Skin of body (tissue), 3 donors: ENCODE measurements at places on chromosomes 12 and 14.

DNA sequence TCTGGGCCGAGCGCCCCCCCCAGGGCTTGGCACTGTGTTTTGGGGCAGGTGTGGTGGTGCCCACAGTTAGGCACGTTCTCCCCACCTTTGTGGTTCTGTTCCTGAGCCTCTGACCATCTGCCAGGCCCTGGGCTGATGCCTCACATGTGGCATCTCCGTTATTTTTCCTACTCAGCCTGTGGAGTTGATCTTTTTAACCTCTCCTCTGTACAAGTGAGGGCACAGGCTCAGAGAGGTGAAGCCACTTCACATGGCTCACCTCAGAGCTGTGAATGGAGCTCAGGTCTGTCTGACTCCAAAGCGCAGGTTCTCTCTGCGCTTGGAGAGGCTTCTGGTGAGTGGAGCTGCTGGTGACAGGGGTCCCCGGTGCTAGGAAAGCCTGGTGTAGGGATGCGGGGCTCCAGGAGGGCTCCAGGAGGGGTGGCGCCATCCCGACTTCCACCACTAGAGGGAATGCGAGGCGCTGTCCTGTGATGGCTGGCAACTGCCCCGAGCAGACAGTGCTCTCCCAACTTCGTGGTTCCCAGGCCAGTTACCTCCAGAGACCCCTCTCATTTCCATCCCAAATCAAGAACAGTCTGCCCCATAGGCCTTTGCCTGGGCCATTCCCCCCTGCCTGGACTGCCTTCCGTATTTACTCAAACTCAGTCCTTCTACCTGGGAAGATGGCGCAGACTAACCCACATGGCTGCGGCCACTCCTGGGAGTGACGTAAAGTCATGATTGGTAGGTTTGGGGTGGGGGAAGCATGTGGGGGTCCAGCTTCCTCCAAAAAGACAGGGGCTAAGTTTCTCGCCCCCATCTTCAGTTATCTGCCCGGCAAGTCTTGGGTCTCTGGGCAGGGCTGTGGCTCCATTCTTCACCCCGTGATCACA is 9.9 kb downstream of the BCL7A start:
- DNase-seq, result no peak

GRCh38 chr14:21136024-21136423 is 19.8 kb downstream of the OR5AU1 start:
- DNase-seq, result no peak

DNA sequence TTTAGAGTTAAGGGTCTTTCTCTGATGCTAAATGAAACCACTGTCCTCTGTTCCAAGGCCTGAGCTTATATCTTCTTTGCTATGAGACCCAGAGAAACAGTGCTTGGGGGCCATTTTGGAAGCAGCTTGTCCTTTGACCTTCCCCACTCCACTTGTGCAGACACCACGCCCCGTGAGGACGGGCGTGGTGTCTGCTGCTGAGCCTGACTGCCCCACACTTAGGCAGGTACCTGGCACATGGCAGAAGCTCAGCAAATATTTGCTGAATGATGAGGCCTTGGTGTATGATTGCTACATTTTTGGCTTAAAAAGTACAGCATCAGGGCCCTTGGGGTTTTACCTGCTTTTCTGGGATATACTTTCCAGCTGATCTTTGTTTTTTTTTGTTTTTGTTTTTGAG is 69.9 kb downstream of the RASSF3 start:
- DNase-seq, result no peak

DNA sequence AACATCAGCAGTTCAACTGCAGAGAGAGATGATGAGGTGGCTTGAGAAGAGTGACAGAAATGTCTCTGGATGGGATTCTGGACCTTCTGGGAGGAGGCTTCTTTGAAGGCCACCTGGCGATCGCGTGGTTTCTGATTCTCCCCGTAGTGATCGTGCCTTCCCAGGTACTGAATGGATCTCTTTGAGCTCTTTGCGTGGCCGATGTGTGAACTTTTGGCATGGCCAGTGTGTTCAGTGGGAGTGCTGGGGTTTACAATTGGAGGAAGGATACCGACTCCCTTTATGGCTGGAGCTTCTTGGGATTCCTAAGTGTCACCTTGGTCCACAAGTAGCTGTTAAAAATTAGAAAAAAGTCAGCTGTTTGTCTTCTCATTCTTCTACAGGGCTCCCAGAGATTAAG is 374.7 kb downstream of the C12orf75 start:
- no peak for DNase-seq

DNA sequence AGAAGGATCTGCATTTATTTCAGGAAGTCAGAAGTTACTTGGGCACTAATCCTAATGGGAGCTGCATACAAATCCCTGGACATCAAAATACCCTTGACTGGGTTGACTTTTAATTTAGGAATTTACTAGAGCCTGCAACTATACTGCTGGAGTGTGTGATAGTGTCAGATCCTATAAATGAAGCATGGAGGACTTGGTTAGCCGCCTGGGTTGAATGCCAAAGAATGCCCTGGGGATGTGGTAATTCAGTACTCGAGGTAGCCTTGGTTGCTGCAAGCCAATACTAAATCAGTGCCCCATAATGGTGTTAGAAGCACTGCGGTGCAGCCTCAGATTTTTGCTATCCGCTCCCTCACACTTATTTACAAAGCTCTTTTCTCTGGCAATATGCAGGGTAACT is 184.9 kb downstream of the CAPZA3 start:
- no peak for DNase-seq

GRCh38 chr14:36845356-36846012 is 183.8 kb downstream of the PAX9 start:
- peak; percentile 55 for DNase-seq

DNA sequence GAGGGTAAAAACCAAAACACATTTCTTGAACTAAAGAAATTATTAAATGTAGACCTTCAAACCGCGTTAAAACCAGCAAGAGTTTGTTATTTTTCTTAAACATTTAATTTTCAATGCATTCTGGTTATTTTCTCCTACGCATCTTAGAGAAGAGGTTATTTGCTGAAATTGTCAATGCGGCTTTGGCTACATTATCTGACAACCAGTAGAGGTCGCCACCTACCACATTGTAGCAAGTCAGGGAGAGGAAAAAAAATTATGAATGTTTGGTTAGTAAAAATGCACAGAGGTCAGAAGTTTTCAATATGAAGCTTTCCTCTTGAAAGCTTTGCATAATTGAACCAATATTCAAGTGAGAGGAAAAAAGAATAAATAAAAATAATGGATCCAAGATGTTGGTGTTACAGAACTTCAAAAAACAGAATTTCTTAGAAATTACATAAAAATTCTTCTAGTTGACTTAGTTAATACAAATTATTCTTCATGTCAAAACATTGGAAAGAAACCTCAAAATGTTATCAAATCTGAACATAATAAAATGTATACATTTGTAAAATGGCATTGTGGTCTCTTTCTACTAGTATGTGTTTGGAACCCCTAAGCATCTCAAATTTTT is 159.4 kb upstream of the TMTC2 start:
- DNase-seq, result peak; percentile 88

DNA sequence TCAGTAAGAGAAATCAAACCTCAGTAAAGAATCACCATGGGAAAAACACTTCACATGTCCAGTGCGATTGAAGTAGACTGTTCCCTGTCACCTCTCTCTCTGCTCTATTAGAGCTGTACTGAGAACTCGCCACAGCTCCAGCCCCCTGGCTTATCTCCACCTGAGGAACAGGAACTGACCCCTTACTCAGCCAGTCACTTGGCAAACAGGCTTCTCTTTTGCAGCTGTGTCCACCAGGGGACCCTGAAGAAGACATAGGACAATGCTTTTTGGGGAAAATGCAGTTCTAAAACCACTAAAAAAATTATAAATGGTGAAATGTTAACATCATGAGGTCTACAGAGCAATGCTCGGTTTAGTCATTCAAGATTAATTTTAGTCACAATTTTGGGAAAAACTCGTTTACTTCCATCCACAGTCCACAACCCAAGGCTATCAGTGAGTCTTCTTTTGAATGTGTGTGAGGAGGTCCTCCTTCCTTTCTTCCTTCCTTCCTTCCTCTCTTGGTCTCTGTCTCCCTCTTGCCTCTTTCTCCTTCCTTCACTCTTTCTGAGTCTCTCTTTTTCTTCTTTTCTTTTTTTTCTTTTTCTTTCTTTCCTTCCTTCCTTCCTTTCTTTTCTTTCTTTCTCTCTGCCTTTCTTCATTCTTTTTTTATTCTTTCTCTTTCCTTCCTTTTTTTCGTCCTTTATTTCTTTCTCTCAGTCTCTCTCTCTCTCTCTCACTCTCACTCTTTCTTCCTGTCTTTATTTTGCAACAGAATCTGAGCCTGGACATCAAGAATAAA is 1189.5 kb upstream of the TMEM132C start:
- DNase-seq, result no peak

GRCh38 chr12:558580-558979 is 98.8 kb downstream of the B4GALNT3 start:
- no peak for DNase-seq

GRCh38 chr12:77236066-77236465 is 170.7 kb upstream of the E2F7 start:
- DNase-seq, result no peak

DNA sequence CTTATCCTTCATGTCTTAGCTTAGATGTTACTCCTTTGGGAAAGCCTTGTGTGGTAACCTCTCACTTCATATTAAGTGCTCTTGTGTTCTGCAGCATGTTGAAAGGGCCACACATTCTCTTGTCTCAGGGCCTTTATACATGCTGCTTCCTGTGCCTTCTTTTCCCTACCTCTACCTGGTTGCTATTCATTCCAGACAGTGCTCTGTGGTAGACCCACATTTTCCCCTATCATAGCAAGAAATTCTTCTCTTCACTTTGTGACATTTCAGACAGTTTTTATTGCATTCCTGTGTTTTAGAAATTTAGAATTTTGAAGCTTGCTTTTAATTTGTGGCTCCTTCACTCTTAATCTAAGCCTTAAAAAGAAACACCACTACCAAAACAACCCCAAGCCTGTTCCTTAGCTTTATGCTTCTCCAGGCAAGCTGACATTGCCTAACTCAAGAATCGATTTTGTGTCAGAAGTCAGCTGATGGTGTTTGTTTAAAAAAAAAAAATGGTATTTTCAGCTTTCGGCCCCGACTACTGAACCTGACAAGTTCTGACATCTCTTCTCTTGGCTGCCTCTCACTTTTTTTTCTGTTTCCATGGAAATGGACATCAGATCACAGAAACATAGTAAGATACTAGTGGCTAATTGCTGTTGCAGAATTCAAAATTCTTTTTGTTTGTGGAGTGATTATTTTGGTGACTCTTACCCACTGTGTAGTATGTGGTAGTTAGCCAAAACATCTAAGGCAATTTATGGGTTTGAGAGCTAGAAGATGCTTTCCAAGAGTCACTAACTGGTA is 156.3 kb downstream of the NUBPL start:
- DNase-seq, result no peak

DNA sequence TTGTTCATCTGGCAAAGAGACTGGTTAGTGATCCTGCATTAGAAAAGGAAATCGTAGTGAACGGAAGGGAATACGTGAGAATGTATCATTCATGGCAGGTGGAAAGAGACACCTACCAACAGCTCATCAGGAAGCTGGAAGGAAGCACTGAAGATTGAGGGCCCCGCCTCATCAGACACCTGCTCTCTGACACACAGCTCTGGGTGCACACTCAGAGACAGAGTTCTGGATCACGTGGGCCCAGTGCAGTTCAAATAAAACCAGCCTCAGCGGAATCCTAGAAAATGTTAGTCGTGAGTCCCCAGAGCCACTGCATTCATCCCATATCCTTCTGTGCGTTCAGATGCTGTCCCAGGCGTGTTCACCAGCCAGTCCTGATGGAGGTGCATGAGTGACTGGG is 129.7 kb downstream of the GLT1D1 start:
- no peak for DNase-seq

- DNase-seq, result no peak
Observed at GRCh38 chr14:44736326-44736725, 225.4 kb downstream of the KLHL28 start.

- DNase-seq, result no peak
Observed at GRCh38 chr12:114664651-114665320, 19.2 kb downstream of the TBX3 start.

DNA sequence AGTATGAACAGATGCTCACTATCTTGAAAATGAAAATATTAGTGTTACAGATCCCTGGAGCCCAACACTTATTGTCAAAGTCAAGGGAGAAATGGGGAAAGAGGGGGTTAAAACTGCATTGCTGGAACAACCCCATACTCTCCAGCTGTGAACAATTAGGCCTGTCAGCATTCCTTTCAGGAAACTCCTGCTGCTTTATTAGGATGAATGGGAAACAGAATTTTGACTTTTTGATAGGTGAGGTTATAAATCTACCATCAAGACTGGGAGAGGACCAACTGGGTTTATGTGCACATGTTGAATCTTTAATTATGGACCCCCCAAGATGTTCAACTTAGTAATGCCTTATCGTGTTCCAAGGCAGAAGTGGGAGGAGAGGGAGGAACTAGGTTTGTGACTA is 85.0 kb downstream of the TMTC1 start:
- no peak for DNase-seq

DNA sequence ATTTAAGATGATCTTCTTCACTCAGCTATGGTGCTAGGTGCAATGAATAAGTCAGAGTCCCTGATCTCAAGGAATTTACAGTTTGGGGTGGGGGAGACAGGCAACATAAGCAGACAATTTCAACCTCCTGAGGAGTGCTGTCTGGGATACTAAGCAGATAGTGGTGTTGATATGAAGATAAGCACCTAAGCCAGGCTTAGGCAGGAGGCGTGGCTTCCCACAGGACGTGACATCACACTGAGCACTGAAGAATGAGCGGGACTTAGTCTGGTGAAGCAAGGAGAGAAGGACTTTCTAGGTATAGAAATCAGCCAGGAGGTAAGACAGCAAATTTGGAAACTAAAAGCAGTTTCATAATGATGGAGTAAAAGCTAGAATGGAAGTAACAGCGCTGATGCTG is 6.8 kb downstream of the PRPH start:
- DNase-seq, result no peak

DNA sequence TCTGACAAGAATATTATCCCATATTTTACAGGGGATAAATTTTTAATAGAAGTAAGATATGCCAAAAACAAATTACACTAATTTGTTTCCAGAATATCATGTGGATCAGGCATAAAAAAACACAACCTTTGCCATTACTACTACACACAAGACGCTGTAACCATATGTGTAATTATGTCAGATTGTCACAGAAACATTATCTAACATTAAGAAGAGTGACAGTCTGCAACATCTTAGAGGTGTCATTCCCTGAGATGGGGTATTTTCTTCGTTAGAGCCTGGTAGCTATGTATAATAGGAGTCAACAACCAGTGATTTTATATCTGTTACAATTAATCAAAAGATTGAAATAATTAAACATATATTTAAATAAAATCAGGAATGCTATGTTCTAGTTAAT is 518.9 kb downstream of the RERGL start:
- no peak for DNase-seq

GRCh38 chr12:131825146-131825892 is 2.9 kb upstream of the MMP17 start:
- DNase-seq, result no peak

- no peak for DNase-seq
Observed at GRCh38 chr12:130831876-130832405, 7.1 kb downstream of the STX2 start.
